Caco-2 (cell line): ENCODE measurements at places on chromosomes 7 and 10. TPM values are rescaled to one million over a fixed set of nuclear protein-coding genes. Genes with fewer than 3 reads are reported as not detected.
A peak's percentile ranks its signal among the peaks of the same experiment; 100 is the strongest.

GRCh38 chr10:6269432-6269831 is 66.7 kb downstream of the PFKFB3 start:
- no peak for DNase-seq

GRCh38 chr7:78171398-78171797 is 372.8 kb downstream of the PHTF2 start:
- no peak for DNase-seq

- DNase-seq, result no peak
These were observed 777.7 kb downstream of the PHTF2 start for GRCh38 chr7:78576236-78576635.

- DNase-seq, result no peak
These were observed 41.7 kb downstream of the GTF2IRD1 start for GRCh38 chr7:74495112-74496086.

DNA sequence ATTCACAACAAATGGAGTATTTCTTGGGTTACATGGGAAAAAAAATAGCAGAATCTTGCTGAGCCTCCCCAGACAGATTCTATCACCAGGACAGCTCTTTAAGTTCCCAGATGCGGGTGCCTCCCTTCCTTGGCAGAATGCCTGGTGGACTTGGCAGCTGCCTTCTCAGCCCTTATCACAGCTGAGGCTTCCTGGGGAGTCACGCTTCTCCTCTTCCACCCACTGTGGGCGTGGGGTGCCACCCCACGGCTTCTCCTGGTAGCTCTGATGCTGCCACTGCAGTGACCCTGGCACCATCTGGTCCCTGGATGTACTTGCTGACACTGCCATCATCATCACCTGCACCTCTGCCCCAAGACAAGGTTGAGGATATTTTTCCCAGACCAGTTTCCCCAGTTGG is 16.2 kb upstream of the NME8 start:
- no peak for DNase-seq

DNA sequence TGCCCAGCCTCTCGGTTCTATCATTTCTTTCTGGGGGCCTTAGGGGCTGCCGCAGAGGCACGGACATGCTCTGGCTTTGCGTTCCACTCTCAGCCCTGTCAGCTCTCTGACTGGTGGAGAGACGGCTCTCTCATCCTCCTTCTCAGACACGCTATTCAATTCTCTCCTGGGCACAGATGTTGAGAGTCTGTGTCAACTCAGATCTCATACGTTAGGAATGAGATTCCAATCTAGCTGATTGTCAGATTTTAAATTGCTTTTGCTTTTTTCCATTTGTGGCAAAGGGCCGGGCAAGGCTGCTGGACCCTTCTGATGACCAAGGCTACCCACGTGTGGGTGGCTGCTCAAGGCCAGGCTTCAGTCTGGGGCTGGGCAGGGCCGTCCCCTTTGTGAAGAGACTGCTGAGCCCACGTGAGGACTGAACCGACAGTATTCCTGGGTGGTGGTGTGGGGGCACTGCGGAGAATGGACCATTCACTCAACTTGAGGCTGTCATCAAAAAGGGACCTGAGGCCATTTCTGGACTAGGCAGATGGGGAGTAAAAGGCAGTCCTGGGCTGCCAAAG is 71.5 kb downstream of the CLEC2L start:
- no peak for DNase-seq

DNA sequence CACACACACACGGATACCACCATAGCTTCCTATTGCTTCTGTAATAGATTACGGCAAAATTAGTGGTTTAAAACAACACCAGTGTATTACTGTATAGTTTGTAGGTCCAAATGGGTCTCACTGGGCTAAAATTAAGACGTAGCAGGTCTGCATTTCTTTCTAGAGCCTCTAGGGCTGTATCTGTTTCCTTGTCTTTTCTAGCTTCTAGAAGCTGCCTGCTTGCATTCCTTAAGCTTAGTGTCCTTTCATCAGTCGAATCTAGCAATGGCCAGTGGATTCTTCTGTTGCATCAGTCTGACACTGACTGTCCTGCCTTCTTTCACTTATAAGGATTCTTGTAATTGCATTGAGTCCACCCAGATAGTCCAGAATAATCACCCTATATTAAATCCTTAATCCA is 882.3 kb downstream of the PCDH15 start:
- no peak for DNase-seq

Gene TSPAN14
- 138 and 140 TPM in 2 replicates for total RNA-seq

DNA sequence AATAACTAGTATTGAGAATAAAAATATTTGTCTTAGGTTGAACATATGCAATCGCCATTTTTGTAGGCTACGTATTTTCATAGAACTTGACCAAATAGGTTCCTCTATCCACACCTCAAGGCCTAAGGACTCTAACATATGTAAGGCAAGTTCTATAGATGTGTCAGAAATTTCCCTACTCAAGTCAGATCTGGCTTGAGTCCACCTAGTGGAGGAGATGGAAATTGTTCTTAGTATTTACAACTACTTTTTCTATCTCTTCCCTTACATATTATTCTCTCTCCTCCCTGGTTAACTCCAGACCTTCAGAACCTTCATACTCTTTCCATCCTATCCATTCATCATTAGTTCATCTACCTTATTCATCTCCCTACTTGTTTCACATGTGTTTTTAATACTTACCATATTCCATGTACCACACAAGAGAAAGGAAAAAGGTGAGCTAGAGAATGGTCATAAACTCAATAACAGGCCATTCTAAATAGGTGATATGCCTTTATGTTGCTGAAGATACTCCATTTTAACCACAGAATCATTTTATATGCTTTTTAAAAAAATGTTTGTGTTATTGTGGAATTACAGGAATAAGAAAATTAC is 174.5 kb upstream of the HDAC9 start:
- DNase-seq, result no peak

- peak; percentile 47 for DNase-seq
These were observed 296.8 kb upstream of the CACNA2D1 start for GRCh38 chr7:82740246-82740848.

GRCh38 chr10:78623578-78624215 is 445.1 kb upstream of the ZMIZ1 start:
- DNase-seq, result no peak

DNA sequence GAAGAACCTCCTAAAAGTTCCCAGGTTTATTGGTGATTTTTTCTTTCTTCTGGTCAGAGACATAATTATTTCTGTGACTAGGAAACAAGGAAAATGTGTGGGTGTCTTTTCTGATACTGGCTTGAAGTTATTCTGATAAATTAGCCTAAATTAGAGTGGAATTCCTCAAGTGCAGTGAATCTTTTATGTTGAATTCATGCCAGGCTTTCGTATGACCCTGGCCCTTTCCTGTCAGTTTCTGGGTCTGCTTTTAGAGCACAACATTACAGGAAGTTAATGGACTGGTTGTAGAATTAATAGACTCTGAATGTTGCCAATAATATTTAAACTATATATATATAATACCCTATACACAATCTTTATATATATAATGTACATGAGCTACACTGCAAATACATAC is 230.6 kb upstream of the KIAA1217 start:
- DNase-seq, result no peak

- DNase-seq, result no peak
These were observed 202.9 kb downstream of the PTPRN2 start for GRCh38 chr7:158384746-158385145.

Gene SPDYE11
- total RNA-seq, result not detected in 2 replicates

- DNase-seq, result peak; percentile 22
These were observed 798 bp downstream of the ZNF425 start for GRCh38 chr7:149125189-149125862.

DNA sequence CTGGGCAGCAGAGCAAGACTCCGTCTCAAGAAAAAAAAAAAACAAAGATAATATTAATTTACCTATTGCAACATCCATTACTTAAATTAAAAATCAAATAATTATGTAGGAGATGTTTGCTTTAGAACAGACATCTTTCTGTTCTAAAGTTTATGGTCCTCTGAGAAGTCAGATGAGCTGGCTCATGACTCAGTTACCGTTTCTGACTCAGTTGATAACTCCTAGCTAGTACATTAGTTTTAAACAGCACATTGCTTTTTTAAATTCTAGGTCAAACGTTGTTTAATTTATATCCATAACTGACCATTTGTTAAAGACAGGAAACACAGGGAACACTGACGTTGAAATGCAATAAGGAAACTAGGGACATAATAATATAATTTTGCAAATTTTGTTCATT is 162.7 kb downstream of the ETV1 start:
- DNase-seq, result no peak

Gene PILRA
- total RNA-seq, result 0.68 TPM in 1 of 2 replicates, not detected in the other

GRCh38 chr10:88896372-88896993 is 16.4 kb downstream of the STAMBPL1 start:
- DNase-seq, result peak; percentile 22

Gene YAE1
- total RNA-seq, result 22.4 and 22.7 TPM in 2 replicates

DNA sequence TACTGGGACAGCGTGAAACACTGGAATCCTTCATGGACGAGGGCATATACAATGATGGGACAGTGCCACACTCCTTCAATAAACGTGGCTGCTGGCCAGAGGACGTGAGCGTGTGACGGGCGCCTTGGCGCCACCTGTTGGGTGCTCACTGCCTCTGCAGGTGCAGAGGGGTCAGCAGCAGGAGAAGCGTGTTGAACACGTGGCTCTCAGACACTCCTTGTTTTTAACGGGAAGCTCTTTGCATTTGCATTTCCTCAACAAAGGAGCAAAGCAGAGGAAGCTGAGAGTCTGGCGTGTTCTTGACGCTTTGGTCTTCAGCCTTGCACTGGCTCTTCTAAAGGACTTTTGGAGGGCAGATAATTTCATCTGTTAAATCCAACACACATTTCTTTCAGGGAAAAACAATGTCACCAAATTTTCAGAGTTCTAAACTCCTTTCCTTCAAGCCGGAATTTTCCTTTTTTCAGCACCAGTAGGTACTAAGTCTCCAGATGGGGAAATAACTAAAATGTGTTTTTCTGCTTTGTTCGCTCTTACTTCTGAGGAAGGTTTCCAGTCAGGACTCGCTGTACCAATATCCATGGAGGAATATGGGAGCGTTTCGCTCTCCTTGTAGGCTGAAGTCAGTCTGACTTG is 2.9 kb upstream of the GET4 start:
- peak; percentile 89 for DNase-seq

DNA sequence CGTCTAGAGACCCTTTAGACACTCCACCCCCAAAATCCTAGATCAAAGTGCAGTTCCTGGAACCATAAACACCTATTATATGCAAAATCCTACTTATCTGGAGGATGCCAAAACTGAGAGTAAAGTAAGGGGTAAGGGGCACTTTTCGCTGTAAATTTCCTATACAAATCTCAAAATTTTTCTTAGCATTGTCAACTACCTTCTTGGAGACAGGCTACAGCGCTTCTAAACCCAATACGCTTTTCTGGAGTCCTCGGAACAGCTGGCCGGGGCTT is 10.4 kb downstream of the TWIST1 start:
- DNase-seq, result no peak

GRCh38 chr10:133390597-133391248 is 3.2 kb upstream of the MTG1 start:
- peak; percentile 20 for DNase-seq

DNA sequence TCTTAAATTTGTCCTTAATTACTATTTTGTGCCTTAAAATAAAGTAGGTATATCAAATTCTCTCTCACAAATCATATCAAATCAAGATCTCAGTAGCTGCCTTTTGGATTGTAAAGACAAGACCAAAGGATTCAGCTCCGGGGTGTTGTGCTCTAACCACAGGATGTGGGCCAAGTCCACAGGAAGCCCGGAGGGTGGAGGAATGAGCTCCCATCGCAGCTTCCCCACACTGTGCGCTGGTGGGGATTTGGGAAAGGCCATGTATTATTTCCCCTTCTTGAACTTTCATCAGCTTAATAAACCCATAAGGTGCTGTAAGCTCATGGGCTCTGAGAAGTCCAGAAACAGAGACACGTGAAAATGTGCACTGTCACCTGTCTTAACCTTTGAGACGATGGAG is 241.6 kb upstream of the TCERG1L start:
- no peak for DNase-seq

Gene KCNH2
- total RNA-seq, result 0.60 and 0.66 TPM in 2 replicates

Gene DOCK1
- 82.2 and 83.5 TPM in 2 replicates for total RNA-seq

DNA sequence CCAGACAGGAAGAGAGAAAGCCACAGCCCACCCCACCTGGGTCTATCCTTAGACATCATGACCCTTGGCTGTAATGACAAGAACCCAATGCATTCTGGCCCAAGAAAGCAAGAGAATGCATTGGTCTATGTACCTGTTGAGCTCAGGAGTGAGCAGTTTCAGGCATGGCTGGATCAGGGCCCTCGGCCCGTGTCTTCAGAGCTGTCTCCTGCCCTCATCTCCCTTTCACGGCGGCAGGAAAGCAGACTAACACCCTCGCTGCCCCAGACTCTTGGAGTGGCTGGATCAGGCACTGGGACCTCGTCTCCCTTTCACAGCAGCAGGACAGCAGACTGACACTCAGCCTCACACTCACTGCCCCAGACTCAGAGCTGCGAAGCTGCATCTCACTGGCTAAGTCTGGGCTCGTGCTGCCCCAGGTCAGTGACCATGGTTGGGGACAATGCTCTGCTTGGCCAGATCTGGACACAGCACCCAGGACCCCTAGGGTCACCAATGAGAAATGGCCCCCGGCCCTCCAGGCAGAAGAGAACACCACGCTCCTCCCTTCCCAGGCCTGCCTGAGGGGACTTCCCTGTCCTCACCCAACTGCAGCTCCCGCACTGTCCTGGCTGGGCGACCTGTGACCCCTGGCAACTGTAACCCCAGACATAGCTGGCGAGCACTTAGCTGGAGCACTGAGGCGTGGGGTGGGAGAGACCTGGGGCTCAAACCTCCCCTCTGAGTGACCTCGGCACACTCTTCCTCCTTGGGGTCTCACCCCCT is 12.9 kb upstream of the PDGFA start:
- DNase-seq, result no peak

DNA sequence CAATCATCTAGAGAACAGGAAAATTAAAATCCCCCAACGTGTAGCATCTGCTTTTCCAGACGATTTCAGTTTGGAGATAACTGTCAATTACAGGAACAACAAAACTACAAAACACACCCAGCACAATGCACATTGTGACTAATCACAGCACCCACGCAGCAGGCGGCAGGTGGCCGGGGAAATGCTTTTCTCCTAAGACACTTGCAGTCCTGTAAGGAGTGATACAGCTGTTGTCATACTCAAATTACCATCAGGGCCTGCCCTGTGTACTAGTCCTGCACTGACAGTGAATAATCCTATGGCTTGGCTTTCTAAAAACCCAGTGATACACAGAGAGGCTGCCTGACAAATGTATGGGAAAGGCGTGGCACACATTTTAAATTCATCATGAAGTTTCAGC is 37.8 kb downstream of the COBL start:
- DNase-seq, result no peak
